ENCODE measurements at places on chromosomes 12 and 14.

GRCh38 chr12:132506328-132507160 lies 16.6 kb downstream of the FBRSL1 start:
- DNase-seq = peak; percentile 90

DNA sequence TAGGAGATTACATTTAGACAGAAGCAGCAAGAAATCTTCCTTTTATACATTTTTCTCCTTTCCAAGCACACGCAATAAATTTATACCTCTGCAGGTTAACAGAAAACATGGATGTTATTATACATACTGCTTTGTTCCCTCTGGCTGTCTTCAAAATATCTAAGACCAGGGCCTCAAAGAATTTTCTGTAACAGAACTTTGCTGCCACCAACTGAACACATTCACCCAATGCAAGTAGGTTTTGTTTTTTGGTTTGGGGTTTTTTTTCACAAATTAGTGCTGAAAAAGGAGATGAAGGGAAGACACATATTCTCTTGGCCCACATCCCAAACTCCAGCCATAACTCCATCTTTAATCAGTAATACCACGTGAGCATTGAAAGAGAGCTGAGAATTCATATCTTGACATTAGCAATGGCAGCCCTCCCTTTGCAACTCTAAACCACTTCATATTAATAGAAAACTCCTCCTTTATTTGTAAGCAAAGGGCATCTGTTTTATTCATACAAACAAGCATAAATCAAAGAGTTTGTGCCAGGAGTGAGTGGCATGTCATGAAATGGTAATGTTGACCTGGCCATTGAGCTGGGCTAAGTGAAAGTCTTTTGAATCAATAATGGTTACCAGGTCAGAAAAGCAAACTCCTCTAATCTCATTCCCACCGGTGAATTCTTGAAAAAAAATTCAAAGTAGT lies 150.8 kb upstream of the FSCB start:
- no peak for DNase-seq

- DNase-seq = no peak
Measured at GRCh38 chr14:42736408-42736807, 1129.7 kb downstream of the LRFN5 start.

DNA sequence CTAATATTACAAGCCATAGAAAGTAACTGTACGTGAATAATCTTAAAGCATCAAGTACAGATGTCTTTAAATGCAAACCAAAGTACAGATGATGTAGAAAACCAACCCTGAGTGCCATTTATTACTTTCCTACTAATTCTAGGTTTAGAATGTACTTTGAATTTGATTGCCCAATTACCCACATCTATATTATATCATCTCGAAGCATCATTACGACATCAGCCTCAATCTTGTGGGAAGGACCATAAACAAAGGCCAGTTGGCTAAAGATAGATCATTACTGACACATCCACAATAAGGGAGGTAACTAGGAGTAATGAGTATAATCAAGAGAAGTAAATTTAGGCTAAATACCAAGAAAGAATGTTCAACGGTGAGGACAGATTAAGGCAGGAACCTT lies 478.9 kb downstream of the BCAT1 start:
- DNase-seq = no peak

DNA sequence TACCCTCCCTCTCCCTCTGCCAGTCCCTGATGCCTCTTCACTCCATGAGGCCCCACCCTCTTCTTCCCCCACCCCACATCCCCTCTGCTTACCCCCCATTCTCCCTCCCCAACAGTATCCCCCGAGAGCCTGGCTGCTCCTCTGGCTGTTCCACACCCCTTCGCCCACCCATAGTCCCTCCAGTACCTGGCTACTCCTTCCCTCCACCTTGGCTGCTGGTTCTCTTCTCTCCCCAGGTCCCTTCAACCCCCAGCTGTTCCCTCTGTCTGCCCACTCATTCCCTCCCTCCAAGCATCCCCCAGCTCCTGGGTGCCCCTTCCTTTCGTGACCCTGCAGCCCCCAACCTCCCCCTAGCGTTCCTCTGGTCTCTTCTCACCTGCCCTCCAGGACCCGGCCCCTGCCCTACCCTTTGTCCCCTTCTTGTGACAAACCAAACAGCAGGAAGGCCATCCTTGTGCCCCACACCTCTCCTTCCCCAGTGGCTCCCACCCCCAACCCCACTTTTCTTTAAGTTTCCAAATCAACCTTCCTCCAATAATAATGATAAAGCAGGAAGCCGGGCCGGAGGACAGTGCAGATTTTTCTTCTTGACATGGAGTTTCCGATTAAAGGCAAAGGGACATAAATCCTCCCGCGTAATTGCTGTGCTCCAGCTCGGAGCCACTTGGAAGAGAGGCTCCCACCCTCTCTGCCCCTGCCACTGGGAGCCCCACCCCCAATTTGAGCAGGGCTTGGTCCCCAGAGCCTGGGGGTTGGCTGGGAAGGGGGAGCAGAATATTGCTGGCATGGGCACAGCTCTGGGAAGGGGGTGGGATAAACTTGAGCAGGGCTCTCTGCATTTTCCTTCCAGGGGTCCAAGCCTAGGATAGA lies 40.0 kb downstream of the SMUG1 start:
- DNase-seq = no peak

GRCh38 chr12:46443594-46444263 lies 71.2 kb upstream of the SLC38A2 start:
- DNase-seq = no peak

DNA sequence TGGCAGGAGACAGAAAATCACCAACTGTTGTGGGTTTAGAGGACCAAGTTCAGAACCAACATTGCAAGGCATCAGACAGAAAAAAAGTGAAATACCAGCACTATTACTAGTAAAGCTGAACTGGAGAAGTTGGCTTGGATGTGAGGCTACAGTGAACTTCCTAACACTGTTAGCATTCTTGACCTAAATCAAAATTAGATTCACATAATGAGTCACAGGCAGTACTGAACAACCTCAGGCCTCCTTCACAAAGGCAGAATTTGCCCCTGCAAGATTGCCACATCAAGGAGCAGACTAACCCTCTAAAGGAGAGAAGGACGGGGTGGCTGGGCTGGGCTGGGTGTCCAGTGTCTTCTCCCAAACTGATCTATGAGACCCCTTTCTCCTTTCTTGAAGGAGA lies 539.7 kb downstream of the SNAPC1 start:
- DNase-seq = peak; percentile 11

DNA sequence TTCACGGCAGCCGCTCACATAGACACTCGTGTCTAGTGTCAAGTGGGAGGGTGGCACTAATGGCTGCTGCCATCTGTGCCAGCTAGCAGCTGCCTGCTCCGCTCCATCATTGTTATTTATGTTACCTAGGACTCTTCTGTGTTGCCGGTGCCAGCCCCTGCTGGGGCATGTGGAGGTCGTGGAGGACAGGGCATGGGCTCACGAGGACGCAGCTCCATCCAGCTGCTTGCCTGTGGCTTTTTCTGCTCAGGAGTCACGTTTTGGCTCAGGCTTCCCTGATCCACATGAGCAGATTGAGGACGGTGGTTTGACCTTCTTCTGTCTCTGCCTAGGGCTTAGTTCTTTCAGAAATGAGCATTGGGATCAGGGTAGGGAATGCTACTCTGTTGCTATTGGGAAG lies 31.2 kb downstream of the TPCN1 start:
- no peak for DNase-seq

DNA sequence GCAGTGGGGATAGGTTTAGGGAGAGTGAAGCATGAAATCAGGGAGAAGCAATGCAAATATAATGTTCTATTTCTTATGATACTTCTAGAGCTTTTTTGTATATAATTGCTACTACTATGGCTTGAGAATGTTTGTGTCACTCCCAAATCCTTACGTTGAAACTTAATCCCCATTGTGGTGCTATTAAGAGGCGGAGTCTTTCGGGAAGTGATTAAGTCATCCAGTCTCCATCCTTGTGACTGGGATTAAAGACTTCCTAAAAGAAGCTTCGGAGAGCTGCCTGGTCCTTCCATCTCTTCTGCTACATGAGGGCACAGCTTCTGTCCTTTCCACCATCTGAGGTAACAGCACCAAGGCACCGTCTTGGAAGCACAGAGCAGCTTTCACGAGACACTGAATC lies 81.2 kb downstream of the COX16 start:
- no peak for DNase-seq

DNA sequence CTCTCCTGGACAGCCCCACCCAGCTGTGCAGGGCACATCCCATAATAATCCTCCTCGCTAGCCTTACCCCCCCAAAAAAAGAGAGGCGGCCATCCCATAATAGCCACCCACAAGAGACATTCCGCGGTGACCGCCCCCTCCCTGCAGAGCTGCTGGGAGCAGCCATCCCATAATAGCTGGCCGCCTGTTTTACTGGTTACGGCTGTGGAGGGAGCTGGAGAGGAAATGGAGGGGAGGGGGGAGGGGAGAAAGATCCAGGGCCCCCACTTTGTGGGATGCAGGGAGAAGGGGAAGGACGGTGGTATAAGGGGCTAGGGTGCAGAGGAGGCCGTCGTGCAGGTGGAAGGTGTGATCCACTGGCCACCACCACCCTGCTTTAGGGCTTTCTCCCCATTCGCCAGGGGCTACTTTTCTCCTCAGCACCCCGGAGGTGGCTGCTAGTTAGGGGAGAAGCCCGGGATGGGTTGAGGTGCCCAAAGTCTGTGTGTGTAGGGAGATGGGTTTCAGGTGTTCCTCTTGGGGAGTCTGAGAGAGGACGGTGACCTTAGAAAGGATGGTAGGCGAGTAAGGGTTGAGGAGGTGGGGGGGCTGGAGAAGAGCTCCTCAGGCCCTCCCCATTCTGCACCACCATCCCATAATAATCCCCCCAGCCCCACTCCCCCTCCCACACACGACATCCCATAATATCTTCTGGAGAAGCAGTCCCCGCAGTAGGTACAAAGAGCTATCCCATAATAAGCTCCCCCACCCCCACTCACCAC lies 6.0 kb upstream of the CHD4 start:
- peak; percentile 55 for DNase-seq

DNA sequence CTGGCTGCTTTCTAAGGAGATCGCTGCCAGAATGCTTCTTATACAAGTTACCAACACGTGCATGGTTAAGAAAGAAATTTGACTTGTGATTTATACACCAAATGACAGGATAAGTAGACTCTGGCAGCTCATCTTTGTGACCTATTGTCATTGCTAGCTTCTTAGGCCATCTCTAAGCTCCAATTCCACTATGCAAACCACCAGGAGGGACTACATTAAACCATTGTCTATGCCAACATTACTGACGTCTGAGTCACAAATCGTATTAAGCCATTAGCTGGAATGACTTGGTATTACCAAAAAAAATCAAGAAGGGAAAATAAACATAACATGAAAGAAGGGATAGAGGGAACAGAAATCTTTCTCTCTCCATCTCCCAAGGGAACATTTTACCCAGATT lies 15.8 kb upstream of the VPS33A start:
- DNase-seq = peak; percentile 69

DNA sequence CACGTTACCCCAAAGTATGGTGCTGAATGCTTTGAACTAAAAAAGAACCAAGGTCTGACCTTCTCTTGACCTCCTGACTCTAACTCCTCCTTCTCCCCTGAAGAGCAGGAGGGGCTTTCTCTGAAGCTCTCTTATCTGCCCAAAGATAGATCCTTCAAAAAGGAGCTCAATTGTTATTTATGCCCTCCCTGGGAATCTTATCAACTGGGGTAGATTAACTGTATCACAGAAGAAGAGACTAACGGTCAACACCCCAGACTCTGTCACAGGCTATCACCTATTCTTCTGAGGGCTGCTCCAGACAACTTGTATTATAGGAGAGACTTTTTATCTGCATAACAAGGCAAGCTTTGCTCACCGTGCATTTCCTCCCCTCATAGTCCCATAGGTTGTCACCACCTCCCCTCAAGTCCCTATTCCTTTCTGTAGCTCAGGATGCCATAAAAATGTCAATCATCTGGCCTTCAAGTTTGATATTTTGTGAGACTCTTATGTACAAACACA lies 86.6 kb downstream of the PAPLN start:
- no peak for DNase-seq

GRCh38 chr14:94680862-94681288 lies 68.7 kb downstream of the SERPINA3 start:
- DNase-seq = no peak

- DNase-seq = no peak
Measured at GRCh38 chr12:131643631-131644452, 67.0 kb upstream of the SFSWAP start.

DNA sequence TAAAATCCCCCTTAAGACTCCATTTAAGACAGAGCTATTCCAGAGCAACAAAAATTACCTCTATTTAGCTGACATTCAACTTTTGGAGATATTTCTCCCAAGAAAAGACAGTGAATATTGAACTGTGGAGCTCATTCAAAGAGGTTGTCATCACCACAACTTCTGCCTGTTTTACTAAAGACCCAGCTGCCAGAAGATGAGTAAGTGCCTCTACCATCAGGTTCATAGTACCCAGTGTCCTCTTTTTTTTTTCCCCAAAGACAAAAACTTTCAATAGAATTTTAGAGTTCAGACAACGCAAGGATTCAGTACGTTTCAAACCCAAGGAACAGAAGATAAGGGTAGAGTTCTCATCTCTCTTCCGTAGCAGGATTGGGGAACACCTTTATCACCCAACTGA lies 461.3 kb downstream of the BCAT1 start:
- no peak for DNase-seq

GRCh38 chr14:21419528-21419927 lies 35.7 kb upstream of the SUPT16H start:
- DNase-seq = no peak

DNA sequence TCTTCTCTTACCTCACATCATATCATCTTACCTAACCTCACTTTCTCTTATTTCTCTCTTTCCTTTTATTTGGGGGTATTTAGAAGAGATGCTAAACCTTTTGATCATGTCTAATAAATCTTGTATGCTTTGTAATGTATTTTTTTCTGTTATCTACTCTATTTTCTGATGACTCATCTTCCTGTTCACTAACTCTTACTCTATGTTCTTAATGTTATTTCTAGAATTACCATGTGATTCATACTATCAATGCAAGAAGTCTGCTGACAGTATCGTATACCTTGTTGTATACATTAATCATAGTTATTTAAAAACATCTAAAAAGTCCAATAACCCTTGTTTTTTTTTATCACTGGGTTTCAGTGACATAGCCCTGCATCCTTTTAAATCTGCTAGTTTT lies 62.3 kb downstream of the MGAT4C start:
- DNase-seq = no peak

- DNase-seq = no peak
Measured at GRCh38 chr12:49487605-49488004, 51.2 kb upstream of the KCNH3 start.

GRCh38 chr12:4293966-4294505 lies 20.5 kb downstream of the CCND2 start:
- DNase-seq = no peak

All from AG08395 (cell line).